Stimulated activated naive CD8-positive, alpha-beta T cell treated with anti-CD3 and anti-CD28 coated beads, Interleukin-15, amount 100 ng/mL, for 72 hours (primary cell): ENCODE measurements at places on chromosomes 2 and 18.

GRCh38 chr2:29247336-29247914 lies 132.2 kb downstream of the CLIP4 start:
- no peak for DNase-seq

GRCh38 chr2:48026865-48027264 lies 120.6 kb upstream of the FBXO11 start:
- no peak for DNase-seq

- no peak for DNase-seq
Measured at GRCh38 chr2:109257653-109258052, 128.6 kb downstream of the SH3RF3 start.

- DNase-seq: no peak
Measured at GRCh38 chr2:159098921-159099411, 130.5 kb downstream of the TANC1 start.

- DNase-seq: no peak
Measured at GRCh38 chr2:231047923-231048915, 8.4 kb upstream of the PSMD1 start.

DNA sequence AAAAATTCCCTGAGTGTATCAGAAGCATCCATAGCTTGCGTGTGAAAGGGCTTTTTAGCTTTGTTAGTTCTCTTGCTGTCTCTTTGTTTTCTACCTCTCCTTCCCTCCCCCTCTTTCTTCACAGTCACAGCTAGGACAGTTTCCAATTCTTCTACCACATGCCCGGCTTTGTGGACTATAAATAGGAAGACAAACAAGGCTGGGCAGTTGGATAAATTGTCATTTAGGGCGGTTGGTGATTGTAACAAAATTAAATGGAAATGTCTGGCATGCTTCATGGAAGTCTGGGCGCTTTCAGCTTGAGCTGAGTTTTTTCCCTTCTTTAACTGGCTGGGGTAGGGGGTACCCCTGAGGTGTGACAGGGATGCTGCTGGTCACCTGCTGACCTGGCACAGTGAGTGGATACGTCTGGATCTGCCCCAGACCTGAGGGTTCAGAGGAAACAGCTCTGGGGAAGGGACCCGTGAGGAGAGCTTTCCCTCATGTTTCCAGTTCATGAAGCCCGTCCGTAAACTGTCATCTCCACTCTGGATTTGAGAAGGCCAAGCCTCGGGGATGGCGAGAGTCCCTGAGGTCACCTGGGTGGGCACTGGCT lies 29.0 kb upstream of the GIGYF2 start:
- DNase-seq: no peak

DNA sequence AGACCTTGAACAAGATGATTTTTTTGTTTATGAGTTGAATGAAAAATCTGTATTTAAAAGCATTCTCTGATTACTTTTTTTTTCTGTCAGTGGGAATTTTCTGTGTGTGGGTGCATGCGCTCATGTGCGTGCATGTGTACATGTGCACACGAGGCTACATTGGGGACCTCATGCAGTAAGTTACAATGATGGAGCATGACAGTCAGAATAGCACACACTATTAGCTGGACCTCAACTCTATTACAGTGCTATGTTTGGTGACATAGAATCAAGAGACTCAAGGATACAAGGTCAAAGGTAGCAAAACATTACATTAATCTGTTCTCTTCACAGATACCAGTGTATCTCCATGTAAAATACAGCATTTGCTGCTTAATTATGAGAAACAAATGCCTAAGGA lies 276.8 kb upstream of the FIGN start:
- no peak for DNase-seq

DNA sequence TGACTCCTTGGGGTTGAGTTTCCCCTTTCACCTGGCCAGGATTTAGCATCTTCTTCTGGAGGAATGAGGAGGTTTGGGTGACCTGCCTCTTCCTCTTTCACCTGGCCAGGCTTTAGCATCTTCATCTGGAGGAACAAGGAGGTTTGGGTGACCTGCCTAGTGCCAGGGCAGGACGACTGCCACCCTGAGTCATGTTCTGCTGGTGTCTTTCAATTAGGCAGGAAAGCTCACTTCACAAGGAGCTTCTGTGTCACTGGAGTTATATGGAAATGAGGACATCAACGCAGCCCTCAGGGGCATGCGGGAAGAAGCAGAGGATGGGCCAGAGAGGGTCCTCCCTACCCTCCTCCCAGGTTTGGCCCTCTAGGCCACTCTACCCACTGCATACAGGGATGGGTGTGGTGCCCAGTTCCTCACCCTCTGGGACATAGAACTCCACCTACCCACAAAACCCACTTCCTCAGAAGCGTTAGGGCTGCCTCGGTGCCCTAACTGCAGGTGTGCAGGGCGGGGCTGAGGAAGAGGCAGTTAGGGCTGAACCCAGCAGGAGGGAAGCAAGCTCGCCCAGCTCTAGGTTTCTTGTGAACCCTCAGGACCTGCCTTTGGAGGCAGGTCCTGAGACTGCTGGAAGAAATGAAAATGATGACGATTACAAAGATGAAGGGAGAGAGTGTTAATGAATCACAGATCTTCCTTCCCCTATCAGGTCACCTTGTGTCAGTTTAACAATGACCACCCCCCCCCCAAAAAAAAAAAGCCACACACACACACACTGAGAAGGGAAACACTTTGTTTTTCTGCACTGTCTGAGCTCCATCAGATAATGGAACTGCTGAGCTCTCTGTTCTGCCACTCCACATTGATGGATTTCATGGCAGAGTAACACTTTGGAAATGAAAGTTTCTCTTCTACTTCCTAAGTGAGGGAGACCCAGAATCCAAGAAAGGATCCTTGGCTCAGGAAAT lies 71.0 kb downstream of the ARL4C start:
- no peak for DNase-seq

GRCh38 chr2:230471074-230471473 lies 55.1 kb downstream of the SP100 start:
- DNase-seq: no peak

DNA sequence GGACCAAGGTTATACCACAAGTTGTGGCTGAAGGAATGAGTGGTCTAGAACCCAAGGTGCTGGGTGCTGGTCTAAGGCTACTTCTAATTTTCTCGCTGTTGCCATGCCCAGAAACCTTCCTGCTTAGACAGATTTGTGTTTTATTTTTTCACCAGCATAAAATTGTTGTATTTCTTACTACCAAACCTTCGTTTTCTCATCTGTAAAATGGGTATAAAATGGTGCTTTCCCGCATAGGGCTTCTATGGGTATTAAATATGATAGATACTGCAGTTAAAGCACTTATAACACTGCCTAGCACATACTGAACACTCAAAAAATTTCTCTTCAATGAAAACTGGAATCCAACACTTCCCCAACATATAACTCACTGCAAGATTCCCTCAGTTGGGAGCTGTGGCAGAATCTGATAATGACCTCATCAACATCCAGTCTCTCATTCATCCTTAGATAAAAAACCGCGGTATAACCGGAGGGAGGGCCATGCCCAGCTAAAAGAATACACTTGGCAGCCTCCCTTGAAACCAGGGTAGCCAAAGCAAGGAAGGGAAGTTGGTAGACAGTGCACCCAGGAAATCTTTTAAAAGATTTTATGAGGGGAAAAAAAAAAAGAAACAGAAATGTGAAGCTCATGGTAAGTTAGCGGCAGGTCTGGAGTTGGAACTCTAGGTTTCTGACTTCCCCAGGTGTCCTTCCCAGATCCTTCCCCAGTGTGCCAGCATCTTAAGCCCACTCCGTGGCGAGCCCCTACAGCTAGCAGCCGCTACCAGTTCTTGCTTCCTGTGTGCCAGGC lies 1.2 kb downstream of the NEMP2 start:
- no peak for DNase-seq

DNA sequence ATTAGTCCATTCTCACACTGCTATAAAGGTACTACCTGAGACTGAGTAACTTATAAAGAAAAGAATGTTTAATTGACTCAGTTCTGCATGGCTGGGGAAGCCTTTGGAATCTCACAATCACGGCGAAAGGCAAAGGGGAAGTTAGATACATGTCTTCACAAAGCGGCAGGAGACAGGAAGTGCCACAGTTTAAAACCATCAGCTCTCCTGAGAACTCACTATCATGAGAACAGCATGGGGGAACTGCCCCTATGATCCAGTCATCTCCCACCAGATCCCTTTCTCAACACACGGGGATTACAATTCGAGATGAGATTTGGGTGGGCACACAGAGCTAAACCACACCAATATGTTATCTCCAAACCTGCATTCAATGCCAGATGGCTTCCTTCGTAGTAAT lies 716.1 kb downstream of the DCC start:
- no peak for DNase-seq

GRCh38 chr2:31014516-31014915 lies 123.7 kb downstream of the GALNT14 start:
- no peak for DNase-seq

DNA sequence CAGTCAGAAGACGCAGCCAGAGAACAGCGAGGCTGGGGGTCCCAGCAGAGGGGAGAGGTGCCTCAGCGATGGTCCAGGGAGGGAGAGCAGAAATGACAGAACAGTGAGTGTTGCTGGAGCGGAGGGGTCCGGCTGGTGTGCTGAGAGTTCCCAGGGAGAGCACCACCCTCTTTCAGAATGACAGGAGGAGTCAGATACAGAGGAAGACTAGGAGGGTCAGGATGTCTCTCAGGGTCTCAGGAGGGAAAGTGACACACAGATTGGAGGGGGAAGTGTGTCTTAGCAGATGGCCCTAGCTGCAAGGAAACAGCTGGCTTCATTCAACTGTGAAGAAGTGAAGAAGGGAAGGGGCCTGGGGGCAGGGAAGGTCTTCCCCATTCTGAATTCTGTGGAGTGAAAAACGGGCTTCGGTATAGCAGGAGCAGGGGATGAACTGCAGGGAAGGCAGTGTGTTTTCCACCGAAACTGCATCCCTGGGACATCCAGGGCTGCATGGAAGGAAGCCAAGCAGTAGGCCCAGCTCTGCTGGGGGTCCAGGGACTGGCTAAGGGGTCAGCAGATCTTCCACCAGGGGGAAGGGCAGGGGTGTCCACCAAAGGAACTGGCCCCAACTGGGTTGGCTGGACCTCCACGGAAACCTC lies 90.0 kb upstream of the OTOS start:
- no peak for DNase-seq
